ENCODE measurements at places on chromosomes 2 and 18.

GRCh38 chr2:240402566-240403272, 32.7 kb upstream of the GPC1 start:
- DNase-seq, result no peak

- no peak for DNase-seq
Measured at GRCh38 chr2:101860157-101860556, 131.6 kb upstream of the IL1R2 start.

DNA sequence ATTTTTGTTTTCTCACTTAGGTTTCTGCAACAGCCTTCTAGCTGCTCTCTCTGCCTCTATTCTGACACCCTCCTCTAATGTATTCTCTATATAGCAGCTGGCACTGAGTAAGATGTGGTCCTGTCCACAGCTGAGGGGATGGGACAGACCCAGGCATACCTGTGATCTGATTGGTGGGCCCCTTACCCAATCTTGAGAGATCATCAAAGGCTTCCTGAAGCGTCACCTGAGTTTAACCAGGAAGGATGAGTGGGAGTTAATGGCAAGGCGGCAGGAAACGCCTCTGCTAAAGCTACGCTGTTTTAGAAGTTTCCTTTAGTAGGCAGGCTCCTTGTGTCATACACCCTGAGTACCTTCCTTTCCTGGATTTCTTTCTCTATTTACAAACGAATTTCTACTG, 5.7 kb upstream of the TET3 start:
- no peak for DNase-seq

GRCh38 chr2:104872866-104873688, 19.2 kb downstream of the POU3F3 start:
- peak; percentile 64 for DNase-seq

GRCh38 chr2:135882415-135882814, 6.2 kb upstream of the MCM6 start:
- DNase-seq, result no peak

GRCh38 chr2:230614913-230615332, 97.7 kb upstream of the CAB39 start:
- DNase-seq, result no peak

DNA sequence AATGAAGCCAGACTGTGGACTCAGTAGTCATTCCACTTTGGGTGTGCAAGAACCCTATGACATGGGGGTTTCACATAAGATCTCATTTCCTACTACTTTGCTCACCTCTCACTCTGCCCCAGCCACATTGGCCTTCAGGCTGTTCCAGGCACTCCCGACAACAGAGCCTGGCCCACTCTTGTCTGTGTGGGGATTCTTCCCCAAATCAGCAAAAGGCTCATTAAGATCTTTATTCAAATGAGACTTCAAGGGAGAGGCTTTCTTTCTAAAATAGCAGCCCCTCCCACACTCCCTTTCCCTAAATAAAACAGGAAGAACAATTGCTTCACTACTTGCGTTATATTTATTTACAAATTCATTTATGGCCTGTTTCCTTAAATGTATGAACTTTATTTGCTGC, 3.5 kb upstream of the CDC42EP3 start:
- no peak for DNase-seq
